NCI-H524 (cell line): ENCODE measurements at places on chromosomes 1 and 21.
A peak's percentile ranks its signal among the peaks of the same experiment; 100 is the strongest.

DNA sequence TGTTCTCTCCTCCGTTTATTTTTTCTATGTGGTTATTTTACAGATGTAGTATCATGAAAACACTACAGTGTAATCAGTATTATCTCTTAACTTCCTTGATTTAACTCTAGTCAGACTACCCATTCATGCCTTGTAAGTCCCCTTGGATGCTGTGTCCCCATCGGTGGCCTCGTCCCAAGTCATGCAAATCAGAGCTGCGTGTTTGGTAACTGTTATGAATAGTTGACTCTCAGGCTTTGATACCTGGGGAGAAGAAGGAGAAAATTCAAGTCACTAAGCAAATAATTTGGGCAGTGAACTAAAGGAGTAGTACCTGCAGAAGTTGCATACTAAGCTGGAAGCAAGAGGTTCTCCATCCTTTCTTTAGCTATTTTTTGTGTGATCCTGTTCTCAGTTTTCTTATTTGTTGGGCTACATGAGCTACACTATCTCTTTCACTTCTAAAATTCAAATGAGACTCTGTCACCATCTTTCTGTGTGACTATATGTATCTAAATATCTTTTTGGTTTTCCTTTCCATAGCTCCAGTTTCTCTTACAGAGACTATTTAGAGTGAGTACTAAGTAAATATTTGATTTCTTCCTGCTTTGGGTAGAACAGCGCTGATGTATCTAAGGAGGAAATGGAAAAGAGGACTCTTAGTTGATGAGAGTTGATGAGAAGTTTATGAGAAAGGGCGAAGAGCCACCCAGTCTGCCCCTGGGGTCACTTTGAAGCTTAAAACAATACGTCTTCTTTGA is 50.9 kb downstream of the VANGL2 start:
- no peak for DNase-seq

- no peak for DNase-seq
Observed at GRCh38 chr1:65424573-65424889, 4.1 kb downstream of the LEPR start.

GRCh38 chr1:247274605-247275256 is 18.9 kb downstream of the VN1R5 start:
- no peak for DNase-seq

DNA sequence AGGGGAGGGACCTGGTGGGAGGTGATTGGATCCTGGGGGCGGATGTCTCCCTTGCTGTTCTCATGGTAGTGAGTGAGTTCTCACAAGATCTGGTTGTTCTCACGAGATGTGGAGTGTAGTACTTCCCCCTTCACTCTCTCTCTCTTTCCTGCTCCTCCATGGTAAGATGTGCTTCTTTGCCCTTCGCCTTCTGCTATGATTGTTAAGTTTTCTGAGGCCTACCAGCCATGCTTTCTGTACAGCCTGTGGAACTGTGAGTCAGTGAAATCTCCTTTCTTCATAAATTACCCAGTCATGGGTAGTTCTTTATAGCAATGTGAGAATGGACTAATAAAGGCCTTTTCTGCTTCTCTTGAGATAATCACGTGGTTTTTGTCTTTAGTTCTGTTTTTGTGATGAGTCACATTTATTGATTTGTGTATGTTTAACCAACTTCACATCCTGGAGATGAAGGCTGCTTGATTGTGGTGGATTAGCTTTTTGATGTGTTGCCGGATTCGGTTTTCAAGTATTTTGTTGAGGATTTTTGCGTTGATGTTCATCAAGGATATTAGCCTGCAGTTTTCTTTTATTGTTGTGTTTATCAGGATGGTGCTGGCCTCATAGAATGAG is 45.5 kb downstream of the RABGAP1L start:
- no peak for DNase-seq

DNA sequence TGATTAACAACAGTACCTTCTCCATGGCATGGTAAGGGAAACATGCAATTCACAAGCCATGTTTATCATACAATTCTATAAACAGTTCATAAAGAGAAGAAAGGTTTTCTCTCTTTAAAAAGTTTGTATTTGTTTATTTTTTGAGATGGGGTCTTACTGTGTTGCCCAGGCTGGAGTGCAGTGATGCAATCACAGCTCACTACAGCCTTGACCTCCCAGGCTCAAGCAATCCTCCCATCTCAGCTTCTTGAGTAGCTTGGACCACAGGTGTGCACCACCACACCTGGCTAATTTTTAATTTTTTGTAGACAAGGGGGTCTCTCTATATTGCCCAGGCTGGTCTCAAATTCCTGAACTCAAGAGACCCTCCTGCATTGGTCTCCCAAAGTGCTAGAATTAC is 28.0 kb downstream of the SLC37A1 start:
- DNase-seq: no peak

- DNase-seq: no peak
Observed at GRCh38 chr1:248054671-248055070, 8.0 kb downstream of the OR2L3 start.

- DNase-seq: no peak
Observed at GRCh38 chr1:207922554-207922953, 11.6 kb upstream of the CD34 start.

GRCh38 chr1:35886577-35887431 is 3.8 kb downstream of the AGO1 start:
- DNase-seq: no peak

DNA sequence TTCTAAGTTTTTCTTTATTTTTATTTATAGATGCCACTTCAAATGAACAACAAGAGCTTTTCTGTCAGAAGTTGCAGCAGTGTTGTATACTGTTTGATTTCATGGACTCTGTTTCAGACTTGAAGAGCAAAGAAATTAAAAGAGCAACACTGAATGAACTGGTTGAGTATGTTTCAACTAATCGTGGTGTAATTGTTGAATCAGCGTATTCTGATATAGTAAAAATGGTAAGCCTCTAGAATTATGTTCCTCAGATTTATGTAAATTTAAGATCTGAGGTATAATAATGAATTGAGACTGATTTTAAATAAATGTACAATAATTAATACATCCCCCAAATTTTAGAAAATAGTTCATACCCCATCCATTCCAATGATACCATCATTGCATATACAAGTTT is 43.9 kb downstream of the PPP2R5A start:
- DNase-seq: no peak

GRCh38 chr1:3062616-3063378 is 6.2 kb upstream of the PRDM16 start:
- DNase-seq: no peak

DNA sequence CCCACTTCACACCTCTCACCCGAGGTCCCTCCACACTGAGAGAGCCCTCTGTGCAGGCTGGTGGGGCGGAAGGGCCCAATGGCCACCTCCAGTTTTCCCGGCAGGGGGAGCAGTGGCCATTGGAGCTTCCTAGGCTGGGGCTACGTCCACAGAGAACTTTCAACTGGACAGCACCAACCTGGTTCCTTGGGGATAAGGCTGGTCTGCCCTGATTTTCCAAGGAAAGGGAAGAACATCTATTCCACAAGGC is 20.3 kb upstream of the LAPTM5 start:
- DNase-seq: peak; percentile 12

DNA sequence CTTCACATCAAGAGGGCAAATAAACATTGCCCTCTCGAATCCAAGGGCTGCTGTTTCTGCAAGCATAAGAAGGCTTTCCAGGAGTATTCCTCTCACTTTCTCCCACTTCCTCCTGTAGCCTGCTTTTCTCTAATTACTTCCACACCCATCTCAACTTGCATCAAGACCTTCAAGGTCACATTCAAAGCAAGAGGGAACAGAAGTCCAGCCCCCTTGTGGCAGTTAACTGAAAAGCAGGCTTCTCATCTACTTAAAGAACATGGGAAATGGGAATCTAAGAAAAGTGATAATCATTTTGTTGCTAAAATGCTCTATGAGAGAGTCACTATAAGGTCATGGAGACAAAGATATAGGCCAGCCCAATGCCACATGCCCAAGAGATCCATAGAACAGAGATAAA is 874.4 kb downstream of the KCNT2 start:
- no peak for DNase-seq

GRCh38 chr1:27956761-27957160 is 3.0 kb upstream of the XKR8 start:
- DNase-seq: no peak

DNA sequence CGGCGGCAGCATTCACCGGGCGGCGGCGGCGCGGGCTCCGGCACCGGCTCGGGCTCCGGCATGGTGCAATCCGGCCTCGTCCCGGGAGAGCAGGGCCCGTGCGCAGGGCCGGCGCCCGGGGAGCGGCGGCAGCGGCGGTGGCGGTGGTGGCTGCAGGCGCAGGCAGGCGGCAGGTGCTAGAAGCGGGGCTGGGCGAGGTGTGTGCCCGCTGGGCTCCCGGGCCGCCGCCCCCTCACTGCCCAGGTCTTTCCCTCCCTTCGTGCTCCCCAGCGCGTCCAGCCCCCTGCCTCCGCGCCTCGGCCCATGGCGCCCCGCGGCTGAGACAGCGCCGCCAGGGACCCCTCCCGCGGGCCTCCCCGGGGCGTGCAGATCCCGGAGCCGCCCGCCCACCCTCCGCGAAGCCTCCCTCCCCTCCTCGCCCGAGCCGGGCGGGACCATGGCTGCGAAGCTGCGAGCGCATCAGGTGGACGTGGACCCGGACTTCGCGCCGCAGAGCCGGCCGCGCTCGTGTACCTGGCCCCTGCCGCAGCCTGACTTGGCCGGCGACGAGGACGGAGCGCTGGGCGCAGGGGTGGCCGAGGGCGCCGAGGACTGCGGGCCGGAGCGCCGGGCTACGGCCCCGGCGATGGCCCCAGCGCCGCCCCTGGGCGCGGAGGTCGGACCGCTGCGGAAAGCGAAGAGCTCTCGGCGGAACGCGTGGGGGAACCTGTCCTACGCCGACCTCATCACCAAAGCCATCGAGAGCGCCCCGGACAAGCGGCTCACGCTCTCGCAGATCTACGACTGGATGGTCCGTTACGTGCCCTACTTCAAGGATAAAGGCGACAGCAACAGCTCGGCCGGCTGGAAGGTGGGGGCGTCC is 492 bp downstream of the FOXO6 start:
- peak; percentile 34 for DNase-seq

DNA sequence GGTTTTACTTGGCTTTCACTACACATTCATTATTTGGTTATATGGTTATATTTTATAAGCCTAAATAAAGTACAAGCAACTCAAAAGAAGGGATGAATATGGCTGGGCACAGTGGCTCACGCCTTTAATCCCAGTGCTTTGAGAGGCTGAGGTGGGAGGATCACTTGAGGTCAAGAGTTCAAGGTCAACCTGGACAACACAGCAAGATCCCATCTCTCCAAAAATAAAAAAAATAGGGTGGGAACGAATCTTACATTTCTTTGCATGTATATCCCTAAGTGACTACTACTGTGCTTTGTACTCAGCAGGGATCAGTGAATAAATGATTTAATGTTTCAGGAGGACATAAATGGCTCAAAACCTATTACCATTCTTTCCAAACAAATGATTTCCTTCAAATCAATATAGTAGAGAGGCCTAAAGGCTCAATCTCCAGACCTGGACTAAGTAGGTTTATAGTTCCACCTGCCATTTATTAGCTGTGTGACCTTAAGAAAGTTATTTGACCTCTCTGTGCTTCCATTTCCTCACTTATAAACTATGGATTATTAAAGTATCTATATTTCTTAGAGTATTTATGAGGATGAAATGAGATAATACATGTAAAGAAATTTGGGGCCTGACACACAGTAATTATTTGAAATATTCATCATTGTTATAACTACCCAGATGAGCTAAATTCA is 28.3 kb downstream of the TGFBR3 start:
- no peak for DNase-seq

GRCh38 chr1:115469703-115470476 is 131.8 kb upstream of the NGF start:
- DNase-seq: peak; percentile 53

GRCh38 chr21:30348506-30348905 is at the start of gene KRTAP23-1:
TSS of gene KRTAP23-1 (minus strand) at chr21:30348606. CDS start at chr21:30348606, 0 bp downstream.
- DNase-seq: no peak

DNA sequence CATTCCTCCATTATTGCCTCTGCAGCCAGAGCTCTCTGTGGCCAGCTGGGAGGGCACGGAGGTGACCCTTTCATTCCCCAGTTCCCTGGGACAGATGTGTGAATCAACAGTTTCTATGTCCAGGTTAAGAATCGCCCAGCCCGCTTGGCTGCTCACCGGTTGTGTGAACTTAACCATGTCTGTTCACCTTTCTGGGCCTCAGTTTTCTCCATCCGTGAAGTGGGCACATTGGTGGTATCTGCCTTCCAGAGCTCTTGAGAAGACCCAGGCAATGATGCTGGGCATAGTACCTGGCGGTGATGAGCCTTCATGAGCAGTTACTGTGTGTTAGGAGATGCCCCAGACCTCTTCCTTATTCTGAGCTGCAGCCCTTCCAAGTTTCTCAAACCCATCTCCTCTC is 238.3 kb downstream of the MATN1 start:
- no peak for DNase-seq

GRCh38 chr1:26357121-26357602 is 3.2 kb upstream of the CRYBG2 start:
- no peak for DNase-seq

GRCh38 chr1:36829066-36829465 is 205.2 kb downstream of the GRIK3 start:
- peak; percentile 19 for DNase-seq

DNA sequence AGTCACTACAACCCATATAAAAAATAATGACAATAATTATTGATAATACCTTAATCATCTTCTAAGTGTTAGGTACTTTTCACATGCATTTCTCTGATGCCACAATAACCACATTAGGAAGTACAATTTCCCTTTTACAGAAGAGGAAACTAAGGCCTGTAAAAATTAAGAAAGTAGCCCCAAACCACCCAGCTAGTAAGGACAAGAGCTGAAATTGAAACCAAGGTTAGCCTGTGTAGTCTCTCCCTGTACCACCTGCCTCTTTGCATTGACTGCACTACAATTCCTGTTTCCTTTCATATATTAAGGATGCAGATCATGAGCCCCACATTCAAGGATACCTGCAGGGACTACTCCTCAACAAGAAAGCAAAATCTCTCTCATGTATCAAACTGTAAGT is 288.8 kb downstream of the GPATCH2 start:
- DNase-seq: no peak

GRCh38 chr1:117812869-117813511 is 116.4 kb downstream of the GDAP2 start:
- DNase-seq: no peak

GRCh38 chr1:51689643-51690042 is 72.8 kb downstream of the OSBPL9 start:
- DNase-seq: no peak

DNA sequence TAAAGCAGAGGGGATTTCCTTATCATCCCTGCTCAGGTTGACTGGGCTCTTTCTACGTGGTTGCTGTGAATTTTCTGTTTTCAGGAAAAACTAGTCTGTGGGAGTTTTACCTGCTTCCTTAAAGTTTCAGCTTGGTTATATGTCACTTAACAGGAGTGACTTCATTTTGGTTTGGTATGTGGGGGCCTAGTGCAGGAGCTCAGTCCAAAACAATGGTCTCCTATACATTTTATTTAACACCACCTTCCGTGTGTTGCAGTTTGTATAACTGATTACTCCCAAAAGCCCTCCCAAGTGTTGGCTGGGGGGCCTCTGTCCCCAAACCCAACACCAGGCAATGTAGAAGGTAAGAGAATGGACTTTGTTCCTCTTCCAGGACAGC is 5.3 kb downstream of the IL23R start:
- DNase-seq: no peak
